ENCODE measurements at places on chromosomes 3 and 15.
A peak's percentile ranks its signal among the peaks of the same experiment; 100 is the strongest.

- DNase-seq = no peak
Observed at GRCh38 chr15:93617443-93617842, 528.4 kb upstream of the RGMA start.

DNA sequence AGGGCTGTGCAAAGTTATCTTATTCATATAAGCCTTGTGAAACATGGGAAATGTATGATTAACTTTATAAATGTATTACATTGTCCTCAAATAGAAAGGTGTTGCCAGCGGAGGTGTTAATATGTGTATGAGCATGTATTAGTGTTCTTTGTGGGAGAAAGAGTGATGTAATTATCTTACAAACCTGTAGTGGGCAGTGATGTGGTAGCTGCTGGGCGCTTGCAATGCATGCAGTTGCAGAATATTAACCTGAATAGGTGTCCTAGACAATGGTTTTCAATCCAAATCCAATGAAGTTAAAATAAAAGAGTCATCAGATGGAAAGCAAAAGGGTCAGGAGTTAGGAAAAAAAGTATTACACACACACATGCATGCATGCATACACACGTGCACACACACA, 881.3 kb upstream of the CADM2 start:
- no peak for DNase-seq

DNA sequence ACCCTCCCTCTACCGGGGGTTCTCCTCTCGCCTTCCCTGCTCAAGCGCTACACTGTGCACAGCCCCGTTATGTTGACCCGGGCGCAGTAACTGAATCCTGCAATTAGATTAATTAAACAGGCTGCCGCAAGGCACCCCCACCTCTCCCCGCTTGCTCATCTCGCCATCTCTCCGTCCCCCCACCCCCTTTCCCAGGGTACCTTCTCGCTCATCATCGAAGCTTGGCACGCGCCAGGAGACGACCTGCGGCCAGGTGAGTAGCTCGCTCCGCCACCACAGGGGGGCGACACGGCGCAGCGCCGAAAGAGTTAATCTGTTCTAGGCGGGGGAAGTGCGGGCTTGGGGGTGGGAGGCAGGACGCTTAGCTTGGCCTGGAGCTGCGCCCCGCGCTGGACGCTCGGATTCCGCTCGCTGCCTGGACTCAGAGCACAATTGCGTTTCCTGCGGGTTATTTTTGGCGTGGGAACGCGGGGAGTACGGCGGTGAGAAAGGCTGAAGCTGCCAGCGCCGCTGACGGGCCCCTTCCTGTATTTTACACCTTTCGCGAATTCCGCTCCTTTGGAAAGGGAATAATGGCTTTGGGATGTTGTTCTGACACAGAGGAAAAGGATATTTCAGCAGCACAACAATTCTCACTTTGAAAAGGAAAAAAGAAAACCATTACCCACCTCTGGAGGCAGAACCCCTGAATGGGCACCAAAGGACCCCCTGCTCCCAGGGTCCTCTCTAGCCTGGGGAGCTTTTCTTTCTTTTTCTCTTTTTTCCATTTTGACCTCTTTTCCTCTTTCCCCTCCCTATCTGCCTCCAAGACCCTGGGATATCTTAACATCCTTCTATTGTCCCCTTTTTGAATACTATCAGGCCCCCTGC, 1.5 kb downstream of the DLL4 start:
- no peak for DNase-seq

GRCh38 chr3:185534511-185534910, 17.9 kb downstream of the LIPH start:
- no peak for DNase-seq

DNA sequence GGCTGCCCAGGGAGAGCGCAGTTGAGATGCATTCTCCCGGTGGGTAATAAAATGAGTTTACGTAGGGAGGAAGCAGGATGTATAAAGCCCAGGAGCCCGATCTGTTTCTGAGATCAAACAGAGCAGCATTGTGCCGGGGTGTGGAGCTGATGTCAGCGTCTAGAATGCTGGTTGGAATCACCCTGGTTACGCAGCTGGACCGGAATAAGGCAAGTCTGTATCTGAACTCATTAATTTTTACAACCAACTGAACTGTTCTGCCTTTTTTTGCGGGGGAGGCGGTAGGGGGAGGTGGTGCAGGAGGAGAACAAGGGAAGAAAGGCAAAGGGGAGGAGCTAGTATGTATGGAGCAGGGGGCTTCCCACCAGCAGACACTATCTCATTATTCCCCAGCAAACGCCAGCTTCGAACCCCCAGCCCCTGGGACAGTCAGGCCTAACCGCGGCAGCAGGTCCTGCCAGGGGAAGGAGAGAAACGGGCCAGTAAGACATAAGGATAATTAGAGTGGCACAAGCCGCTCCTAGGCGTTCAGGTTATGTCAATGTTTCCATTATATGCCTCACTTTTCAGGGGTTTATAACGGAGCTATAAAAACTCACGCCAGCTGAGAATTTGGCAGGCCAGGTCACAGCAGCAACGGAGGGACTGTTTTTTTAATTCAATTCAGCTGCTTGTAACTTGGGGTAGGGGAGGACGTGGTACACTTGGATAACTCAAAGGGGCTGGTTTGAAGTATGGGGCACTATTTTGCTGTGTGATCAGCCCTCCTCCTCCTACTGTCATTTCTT, 175.3 kb upstream of the HES1 start:
- DNase-seq = no peak

DNA sequence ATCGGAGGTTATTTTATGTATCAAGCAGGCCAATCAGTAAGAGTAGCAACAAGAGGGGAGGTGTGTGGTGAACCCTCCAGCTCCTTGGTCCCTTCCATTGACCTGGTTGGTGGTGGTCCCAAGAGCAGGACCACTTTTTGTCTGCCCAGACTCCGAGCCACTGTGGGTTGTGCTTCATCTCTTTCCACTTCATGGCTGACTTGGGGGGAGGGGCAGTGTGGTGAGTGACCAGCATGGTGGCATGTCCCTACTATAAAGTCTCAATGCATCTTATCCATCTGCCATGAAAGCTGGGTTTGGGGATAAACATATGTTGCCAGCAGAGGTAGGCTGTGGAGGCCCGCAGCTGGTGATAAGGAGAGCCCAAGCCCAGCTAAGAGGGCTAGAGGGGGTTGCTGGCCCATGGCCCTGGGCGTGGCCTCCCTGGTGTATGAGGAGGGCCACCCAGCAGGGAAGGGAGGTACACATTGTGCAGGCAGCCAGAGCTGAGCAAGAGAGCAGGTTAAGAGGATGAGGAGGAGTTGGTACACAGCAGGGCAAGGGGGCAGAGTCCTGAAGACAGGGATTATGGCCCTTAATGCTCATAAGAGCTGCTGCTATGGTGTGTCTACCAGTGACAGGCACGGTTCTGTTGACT, 7.0 kb downstream of the AEN start:
- DNase-seq = no peak

DNA sequence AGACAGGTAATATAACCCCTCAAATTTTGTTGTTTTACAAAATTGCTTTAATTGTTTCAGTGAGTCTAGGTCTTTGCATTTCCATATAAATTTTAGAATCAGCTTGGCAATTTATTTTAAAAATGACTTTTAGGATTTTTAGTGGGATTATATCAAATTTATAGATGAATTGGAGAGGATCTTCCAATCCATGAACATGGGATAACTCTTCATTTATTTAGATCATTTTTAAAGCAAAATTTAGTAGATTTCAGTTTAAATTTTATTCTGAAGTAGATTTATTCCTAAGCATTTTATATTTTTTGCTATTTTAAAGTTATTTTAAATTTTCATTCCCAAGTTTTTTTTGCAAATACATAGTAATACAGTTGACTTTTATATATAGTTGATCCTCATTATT, 58.1 kb upstream of the THSD4 start:
- no peak for DNase-seq

DNA sequence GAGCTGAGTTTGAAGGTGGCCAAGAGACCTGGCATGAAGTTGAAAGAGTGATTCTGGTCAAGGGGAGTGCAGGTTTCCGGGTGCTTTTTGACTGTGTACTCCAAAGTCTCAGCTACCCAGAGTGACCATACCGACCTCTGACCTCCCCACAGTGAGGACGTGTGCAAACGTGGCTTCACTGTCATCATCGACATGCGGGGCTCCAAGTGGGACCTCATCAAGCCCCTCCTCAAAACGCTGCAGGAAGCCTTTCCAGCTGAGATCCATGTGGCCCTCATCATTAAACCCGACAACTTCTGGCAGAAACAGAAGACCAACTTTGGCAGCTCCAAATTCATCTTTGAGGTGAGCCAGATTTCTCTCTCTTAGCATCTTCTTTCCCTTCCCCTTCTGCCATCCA, 272.4 kb upstream of the ROPN1 start:
- no peak for DNase-seq

DNA sequence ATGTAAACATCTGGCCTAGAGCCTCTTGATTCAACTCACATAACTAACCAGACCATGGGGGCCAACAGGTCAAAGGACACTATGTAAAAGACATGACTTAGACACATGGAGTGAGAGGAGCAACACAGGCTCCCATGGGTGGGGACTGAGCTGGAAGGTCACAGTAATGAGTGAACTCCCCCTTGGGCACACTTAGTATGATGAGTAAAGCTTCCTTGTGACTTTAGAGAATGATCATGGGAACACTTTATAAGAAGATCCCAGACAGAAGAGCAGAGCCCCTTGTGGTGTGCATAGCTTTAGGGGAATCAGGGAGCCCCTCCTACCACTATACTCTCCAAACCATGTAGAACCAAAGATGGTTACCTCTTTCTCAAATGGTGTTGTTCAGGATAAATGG, 10.2 kb downstream of the GCSAM start:
- no peak for DNase-seq

DNA sequence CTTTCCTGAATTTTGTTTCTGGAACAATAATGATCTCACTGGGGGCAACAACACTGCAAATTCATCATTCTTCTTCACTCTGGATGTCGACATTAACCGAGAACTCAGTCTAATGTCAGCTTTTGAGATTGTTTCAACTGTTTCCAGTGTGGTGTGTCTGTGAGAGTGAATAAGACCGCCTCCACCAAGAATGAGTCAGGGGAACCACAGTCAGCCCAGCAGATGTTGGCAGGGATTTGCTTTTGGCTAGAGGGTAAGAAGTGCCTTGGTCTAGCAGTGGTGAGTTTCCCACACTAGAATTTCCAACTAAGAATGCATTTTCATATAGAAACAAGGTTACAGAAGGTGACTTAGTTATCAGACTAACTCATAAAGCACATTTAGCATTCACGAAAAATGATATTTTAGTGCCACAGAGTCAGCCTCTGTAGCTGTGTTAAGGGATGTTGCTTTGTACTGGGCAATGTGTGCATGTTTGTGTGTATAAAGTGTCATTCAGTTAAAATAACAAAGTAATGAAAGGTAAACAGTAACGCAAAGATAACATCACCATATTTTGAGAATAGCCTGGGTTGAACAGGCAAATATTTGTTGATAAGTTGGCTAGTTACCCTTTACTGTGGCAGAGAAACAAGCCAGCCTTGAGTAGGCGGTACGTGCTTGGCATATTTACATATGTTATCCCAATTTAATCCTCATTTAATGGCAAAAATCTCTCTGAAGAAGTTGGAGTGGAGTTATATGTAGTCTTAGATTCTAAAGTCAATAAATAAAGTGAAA, 33.8 kb downstream of the DRD3 start:
- DNase-seq = peak; percentile 74

- DNase-seq = no peak
Observed at GRCh38 chr3:172675441-172676193, 35.2 kb downstream of the NCEH1 start.

GRCh38 chr3:123765475-123766128, 118.5 kb downstream of the MYLK start:
- no peak for DNase-seq

DNA sequence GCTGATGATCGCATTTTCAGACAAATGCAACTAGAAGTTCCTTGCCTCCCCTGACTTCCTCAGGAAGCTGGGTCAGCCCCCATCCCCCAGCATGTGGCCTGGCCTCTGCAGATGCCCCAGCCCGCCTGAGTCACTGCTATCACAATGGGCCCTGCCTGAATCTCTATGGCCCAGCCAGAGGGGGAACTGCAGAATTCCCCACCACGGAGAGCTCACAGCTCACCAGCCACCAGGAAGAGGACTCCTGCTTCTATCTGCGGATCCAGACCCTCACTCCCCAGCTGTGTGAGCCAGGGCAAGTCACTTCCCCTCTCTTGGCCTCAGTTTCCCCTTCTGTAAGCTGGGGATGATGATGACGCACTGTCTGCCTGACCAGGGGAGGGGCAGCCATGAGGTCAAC, 6.9 kb downstream of the PLXND1 start:
- no peak for DNase-seq

- DNase-seq = no peak
Observed at GRCh38 chr3:193207290-193208273, 33.4 kb upstream of the PLAAT1 start.

DNA sequence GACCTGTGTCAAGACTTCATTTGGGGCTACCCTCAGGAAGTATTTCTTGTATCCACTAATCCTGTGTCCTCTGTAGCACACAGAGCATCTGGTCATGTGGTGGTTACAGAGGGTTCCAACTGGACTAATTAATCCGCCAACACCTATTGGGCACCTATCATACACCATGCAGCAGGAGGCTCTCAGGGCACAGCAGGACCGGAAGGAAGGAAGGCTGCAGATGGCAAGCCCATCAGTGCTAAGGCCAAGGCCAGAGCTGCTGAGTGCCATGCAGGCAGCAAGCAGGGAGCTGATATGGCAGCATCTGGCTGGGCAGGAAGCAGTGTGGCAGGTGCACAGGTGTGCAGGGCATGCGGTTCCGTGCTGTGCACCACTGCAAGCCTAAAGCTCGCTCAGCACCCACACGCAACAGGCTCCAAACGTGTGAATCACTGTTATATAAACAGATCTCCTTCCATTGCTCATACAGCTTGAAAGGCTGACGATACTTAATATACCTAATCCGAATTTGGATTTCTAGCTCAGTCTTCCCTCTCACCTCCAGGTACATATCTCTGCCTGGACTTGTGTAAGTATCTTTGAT, 64.4 kb upstream of the SNRPA1 start:
- DNase-seq = no peak

DNA sequence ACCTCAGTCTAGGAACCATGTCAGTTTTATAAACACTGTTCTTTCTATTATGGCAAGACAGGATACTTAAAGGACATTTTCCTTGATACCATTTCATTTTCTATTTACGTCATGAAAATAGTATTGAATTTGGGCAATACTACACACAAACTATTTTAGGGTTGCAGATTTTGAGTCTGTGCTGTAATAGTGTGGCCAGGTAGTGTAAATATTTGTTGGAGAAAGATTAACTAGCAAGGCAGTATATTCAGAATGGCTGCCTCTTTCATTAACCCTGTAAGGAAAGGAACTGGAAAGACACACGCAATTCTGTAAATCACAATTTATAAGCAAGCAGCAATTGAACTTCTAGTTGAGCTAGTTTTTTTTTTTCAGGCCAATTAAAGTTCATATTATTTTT, 2.0 kb downstream of the CTXND1 start:
- no peak for DNase-seq

GRCh38 chr15:51736751-51737521, 519 bp downstream of the LYSMD2 start:
- DNase-seq = no peak

Measured in AG09319 (cell line).